ENCODE measurements at places on chromosomes 4 and X. TPM values are rescaled to one million over a fixed set of nuclear protein-coding genes. Genes with fewer than 3 reads are reported as not detected.

DNA sequence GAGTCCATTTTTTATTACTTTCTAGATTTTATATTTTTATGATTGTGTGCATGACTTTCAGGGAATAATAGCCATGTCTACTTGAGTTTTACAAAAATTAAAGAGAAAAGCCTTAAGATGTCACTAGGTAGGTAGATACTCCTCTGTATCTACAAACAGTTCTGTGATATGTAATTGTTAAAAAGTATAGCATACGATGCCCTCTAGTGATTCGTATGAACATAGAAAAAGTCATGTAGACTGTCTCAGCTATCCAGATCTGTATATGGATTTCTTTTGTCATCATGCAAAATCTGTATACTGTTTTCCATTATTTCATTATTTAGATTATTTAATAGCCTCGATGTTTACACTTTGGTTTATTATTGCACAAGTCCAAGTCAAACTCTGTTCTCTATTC is 856.6 kb downstream of the CENPC start:
- no peaks in the 10 kb centered on the region for H3K4me1 ChIP-seq
- no peaks in the 10 kb centered on the region for H3K36me3 ChIP-seq
- no peak overlapping the region for H3K4me3 ChIP-seq
- no peak for DNase-seq
- H3K27me3 ChIP-seq, result no peaks in the 10 kb centered on the region
- no peak overlapping the region for H3K27ac ChIP-seq

Gene FHDC1
- total RNA-seq, result 0.39 TPM

Gene SYTL4
- not detected for total RNA-seq

DNA sequence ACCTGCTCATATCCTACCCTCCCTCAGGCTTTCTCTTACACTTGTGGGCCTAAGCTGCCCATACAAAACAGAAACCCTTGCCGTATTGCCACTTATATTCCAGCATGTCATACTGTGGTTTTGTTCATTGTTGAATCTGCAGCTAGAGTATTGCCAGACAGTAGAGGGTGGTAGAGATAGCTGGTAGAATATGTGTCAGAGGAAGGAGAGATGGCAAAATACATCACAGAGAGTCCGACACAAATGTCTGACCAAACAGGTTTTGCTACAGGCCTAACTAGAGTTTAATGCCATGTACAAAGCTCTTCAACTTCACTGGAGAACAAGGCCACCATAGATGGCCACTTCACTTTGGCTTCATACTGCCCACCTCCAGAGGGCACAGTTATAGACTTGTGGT is 160.1 kb downstream of the EFHC2 start:
- H3K36me3 ChIP-seq, result no peaks in the 10 kb centered on the region
- peak overlapping the region; percentile 12 for H3K27ac ChIP-seq
- no peak for DNase-seq
- peaks cover 2% of the 10 kb centered on the region for H3K4me1 ChIP-seq

GRCh38 chr4:22485737-22486136 is 30.1 kb downstream of the ADGRA3 start:
- H3K4me1 ChIP-seq, result peaks cover 13% of the 10 kb centered on the region
- H3K36me3 ChIP-seq, result no peaks in the 10 kb centered on the region
- no peak for DNase-seq
- H3K27ac ChIP-seq, result no peak overlapping the region
